Activated T-helper 1 cell treated with anti-CD3 and anti-CD28 coated beads, Interleukin-2, amount 50 U/mL, for 16 hours (primary cell): ENCODE measurements at places on chromosomes 4 and X.

GRCh38 chr4:181528570-181529184 lies 714.5 kb upstream of the TENM3 start:
- DNase-seq: no peak

DNA sequence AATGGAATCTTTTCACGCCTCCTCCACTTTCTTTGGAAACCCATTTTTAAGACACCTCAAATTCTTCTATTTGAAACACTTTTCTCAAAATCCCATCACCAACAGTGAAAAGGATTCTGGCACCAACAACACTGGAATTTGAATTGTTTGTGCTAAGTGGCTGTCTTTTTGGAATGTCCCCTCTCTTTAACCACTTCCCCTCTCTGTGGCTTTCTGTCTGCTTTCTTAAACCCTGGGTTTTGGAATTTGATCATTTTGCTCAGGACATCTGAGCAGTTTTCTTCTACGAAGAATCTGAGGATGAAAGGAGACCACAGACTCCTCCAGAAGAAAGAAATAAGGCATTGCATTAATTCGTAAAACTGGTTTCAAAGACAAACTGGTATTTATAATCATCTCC lies 89.0 kb downstream of the MXRA5 start:
- no peak for DNase-seq

DNA sequence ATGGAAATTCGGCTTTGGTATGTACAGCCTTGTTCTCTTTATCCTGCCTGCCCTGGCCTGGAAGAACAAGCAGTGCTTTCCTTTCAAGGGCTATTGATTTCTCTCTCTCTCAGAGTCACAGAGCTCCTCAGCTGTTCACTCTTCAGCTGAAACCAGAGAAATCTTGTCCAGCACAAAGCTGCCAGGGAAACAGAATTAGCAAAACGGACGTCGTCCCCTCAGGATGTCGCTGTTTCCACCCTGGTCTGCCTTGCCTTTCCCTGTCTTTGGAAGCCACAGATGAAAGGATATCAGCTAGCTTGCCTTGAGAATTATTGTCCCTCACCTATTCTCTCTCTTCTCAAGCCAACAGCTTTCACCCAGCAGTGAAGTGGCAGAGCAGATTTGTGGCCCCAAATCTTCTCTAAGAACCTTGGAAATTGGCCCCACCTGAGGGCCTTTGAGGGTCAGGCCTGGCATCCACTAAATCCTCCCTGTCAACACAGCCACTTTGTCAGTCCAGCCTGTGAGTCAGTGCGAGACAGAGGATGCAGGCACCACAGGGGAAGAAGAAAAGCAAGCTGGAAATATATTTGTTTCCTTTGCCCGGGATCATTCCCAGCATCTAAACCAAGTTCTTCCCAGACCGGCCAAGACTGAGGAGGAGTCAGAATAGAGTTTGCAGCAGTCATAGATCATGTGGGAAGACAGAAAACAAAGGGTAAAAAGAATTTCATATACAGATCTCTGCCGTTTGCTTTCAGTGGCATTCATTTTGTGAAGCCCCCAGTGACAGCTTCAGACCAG lies 63.8 kb upstream of the MTM1 start:
- no peak for DNase-seq

- no peak for DNase-seq
Observed at GRCh38 chrX:11341274-11342201, 48.3 kb downstream of the AMELX start.

- no peak for DNase-seq
Observed at GRCh38 chrX:7614616-7615015, 228.4 kb upstream of the VCX start.

GRCh38 chr4:53101191-53101581 lies 239.1 kb downstream of the RASL11B start:
- DNase-seq: no peak

DNA sequence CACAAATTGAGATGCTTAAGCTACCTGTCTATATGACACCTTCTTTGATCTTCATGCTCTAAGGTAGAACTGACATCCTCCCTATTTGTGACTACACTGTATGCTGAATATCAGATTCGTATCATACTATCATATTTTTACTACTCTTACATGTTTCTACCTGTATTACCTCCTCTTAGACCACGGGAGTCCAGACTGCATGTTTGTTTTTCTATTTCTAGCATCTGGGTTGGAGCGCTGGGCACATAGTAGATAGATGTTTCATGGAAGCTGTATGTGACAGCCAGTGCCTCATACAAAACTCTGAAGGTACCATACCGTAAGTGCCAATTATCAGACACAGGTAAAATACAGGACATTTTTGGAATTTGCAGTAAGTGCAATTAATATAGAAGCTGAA lies 47.6 kb downstream of the ATP10D start:
- no peak for DNase-seq

GRCh38 chr4:157151711-157152110 lies 68.8 kb upstream of the GRIA2 start:
- DNase-seq: no peak

GRCh38 chr4:10877076-10877475 lies 192.5 kb upstream of the CLNK start:
- no peak for DNase-seq

- DNase-seq: no peak
Observed at GRCh38 chr4:150971901-150972300, 43.2 kb downstream of the LRBA start.

DNA sequence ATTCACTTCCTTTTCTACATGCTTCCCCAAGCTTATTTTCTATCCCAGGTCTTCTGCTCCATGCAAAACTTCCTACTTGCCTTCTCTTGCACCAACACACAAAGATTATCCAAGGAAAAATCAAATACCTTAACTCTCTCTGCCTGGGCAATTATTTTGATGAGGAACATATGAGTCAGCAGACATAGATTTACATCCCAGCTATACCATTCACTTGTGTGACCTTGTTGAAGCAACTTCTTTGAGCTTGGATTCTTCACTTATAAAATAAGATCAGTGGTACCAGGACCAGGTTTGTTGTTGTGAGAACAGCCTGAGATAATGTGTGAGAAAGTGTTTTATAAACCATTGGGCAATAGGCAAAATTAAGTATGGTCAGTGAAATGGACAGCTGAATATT lies 39.1 kb upstream of the TMEM192 start:
- no peak for DNase-seq

- DNase-seq: no peak
Observed at GRCh38 chr4:139555705-139556070, 331 bp downstream of the SETD7 start.

GRCh38 chrX:47843363-47843762 lies 6.7 kb downstream of the ZNF81 start:
- no peak for DNase-seq

DNA sequence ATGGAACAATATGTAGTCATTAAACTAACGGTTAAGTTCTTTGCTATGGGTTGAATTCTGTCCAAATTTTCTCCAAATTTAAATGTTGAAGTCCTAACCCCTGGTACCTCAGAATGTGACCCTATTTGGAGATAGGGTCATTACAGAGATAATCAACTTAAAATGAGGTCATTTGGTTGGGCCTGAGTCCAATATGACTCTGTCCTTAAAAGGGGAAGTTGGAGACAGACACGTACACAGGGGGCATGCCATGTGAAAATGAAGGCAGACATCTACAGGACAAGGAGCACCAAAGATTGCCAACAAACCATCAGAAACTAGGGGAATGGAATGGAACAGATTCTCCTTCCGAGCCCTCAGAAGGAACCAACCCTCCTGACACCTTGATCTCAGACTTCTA lies 492.0 kb upstream of the FTHL17 start:
- no peak for DNase-seq

GRCh38 chr4:61385256-61385655 lies 185.1 kb downstream of the ADGRL3 start:
- DNase-seq: no peak

DNA sequence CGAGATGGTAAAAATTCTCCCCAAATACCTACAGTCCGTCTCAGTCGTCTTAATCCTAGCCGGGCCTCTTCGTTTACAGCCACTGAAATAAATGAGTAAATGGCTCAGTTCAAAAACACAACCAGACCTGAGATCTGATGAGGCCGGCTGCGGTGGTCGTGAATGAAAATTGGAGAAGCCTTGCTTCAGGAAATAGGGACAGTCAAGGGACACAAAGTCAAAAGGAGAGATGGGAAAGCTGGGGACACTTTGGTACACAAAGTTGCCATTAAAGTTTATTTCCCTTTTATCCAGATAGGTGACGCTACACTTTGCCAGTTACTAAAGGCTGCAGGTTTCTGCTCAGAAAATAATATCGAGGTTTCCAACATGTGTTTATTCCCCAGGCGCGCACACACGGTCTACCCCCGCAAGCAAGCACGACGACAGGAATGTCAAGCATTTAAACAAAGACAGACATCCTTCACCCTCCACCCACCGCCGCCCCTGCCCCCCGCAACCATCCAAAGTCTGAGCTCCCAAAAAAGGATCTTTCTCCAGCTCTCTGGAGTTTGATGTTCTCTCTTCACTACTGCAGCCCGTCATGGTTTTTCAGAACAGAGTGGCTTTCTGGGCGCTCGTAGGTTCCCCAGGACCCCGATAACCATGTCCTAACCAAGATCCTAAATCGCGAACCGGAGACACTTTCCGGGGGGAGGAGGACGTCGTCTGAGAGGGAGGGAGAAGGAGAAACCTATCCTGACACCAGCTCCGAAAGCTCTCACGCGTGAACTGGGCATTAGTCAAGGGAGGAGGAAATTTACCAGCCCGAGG lies 1.3 kb upstream of the PCDH7 start:
- DNase-seq: no peak

GRCh38 chrX:40281336-40282005 lies 183.7 kb upstream of the BCOR start:
- no peak for DNase-seq

- DNase-seq: no peak
Observed at GRCh38 chrX:73215246-73215645, 595 bp upstream of the NAP1L2 start.

GRCh38 chr4:74319470-74319869 lies 11.2 kb downstream of the EPGN start:
- no peak for DNase-seq

- no peak for DNase-seq
Observed at GRCh38 chr4:188032583-188032982, 37.0 kb downstream of the ZFP42 start.

GRCh38 chrX:133640161-133641015 lies 225.1 kb upstream of the GPC4 start:
- DNase-seq: no peak

GRCh38 chr4:83837614-83838308 lies 301.9 kb downstream of the GPAT3 start:
- no peak for DNase-seq

- no peak for DNase-seq
Observed at GRCh38 chr4:27001398-27002164, 140.9 kb downstream of the STIM2 start.

DNA sequence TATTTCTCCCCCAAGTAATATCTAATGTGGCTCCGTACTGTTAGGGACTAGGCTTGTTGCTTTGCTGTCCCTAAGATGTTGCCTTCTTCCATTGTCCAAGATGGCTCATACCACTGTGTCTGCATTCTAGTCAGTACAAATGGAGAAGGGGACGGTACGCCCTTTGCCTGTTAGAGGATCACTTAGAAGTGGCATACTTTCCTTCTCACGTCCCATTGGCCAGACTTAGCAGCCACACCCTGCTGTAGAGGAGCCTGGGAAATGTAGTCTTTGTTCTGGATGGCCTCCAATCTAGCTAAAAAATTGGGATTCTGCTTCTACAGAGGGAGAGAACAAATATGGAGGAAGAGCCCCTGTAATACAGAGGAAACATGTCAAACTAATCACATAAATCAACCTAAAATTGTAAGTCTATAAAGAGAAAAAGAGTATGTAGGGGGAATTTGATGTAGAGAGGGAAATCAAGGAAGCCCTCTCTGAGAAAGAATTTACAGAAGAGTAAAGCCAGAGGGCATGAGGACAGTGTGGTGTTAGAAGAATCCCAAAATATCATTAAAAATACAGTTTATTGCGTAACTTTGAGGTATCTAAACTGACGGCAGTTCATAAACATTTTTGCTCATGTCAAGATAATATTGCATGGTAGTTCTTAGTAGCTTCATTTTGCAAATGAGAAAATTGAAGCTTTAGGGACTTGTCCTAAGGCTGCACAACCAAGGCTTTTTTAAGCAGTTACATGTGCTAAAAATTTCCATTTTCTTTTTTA lies 15.1 kb downstream of the PRIMPOL start:
- no peak for DNase-seq

GRCh38 chr4:86481440-86481839 lies 112.7 kb upstream of the PTPN13 start:
- DNase-seq: no peak

- DNase-seq: no peak
Observed at GRCh38 chrX:18149454-18149853, 71.2 kb downstream of the BEND2 start.

- DNase-seq: peak; percentile 65
Observed at GRCh38 chrX:39869846-39870601, 227.7 kb downstream of the BCOR start.

DNA sequence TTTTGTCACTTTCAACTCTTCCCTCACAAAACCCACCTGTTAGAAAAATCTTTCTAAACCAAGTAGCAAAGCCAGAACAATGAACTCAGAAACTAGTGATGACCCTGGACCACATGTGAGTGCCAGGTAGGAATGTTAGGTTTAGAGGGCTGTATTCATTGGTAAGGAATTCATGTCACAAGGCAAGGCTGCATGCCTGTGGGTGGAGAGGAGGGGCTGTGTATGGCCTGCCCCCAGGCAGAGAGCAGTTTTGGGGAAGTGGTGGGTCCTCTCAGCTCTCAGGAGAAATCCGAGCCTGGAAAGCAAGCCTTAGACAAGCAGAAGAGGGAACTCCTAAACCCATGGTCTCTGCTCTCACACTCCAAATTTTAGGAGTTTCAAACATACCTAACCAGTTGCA lies 2.4 kb downstream of the RNF175 start:
- DNase-seq: no peak

DNA sequence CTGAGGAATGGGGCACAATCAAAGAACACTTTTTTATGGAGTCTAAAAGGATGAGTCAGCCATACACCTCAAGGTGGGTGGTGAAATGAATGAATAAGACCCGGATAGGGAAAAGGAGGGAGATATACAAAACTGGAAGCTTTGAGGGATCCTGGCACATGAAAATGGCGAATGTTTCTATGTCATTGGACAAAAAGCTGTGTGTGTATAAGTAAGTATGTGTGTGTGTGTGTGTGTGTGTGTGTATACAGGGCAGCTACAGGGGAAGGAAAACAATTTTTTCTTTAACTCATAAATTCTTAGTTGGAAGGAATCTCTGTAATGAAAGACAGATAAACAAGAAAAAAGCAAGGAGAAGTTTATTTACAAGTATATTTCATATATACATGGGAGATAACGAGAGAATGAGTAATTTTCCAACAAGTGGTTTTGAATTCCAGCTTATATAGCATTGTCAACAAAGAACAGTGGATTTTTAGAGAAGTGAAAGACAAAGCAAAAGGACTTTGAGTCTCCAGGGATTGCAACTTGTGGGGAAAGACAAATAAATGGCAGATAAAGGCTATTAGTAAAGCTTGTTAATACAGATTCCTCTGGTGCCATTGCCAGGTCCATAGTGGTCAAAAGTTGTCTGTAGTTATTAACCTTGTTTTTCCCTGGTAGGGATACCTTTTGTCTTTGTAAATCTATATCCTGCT lies 99.7 kb downstream of the MMRN1 start:
- DNase-seq: no peak

GRCh38 chrX:145729635-145730034 lies 88.0 kb upstream of the SLITRK2 start:
- DNase-seq: no peak

GRCh38 chr4:176539091-176539784 lies 219.5 kb downstream of the SPCS3 start:
- DNase-seq: no peak
